Adrenal gland (tissue), 19 donors: ENCODE measurements at places on chromosomes 3 and 15.

DNA sequence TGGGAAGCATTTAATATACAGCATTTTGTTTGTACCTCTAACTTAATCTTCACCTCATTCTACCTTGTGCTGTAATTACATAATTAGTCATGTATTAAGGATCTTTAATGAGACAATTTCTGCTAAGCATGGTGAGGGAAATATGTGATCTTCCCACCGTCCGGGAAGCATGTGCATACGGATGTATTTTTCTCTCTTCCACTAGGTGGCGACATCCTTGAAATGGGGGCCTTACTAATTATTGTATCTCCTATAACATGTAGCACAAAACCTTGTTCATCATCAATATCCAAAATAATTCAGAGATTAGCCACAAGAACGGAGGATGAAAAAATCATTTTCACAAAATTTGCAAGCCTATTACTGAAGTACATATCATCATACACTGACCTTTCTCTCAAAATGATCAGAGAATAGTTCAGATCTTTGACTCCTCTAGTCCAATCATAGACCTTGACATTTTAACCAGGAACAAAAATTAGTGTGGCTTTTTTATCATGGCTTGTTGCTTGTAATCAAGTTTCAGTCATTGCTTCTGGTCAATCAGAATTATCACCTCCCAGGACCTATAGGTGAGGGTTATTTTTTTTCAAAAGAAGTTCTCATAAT, 148.9 kb upstream of the GBE1 start:
- DNase-seq = no peak

- DNase-seq = no peak
Observed at GRCh38 chr3:128996726-128997125, 2.9 kb upstream of the CFAP92 start.

GRCh38 chr15:24943361-24943760, 11.4 kb upstream of the SNRPN start:
- DNase-seq = no peak

DNA sequence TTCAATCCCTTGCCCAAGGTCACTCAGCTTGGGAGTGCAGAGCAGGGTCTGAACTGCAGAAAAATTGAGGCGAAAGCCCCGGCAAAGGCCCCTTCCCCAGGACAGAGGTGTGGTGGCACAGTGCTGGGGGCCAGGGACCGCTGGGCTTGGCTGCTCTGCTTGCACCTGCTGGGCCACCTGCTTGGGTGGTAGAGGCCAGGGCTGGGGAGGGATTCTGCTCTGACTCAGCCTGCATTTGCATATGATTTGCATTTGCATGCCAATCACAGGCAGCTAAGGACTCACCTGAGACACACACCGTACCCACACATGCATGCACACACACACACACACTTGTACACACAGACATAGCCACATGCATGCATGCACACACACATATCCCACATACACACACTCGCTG, 9.9 kb downstream of the GRM2 start:
- DNase-seq = no peak

DNA sequence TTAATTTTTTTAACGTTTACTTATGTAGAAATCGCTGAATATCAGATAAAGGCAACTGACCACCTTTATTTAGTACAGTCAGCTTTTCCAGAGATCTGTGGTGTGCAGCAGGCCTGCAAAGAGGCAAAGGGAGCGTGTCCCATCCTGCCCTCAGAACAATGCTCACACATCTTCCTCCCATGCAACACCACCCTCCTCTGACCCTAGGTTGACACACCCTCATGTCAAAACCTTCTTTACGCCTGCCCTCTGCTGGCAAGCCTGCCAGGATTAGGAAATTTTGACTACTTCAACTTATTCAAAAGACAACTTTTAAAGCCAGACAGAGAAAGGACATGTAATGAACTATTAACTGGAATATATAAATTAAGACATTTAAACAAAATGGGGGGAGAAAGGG, 513.7 kb downstream of the FOXP1 start:
- peak; percentile 73 for DNase-seq

DNA sequence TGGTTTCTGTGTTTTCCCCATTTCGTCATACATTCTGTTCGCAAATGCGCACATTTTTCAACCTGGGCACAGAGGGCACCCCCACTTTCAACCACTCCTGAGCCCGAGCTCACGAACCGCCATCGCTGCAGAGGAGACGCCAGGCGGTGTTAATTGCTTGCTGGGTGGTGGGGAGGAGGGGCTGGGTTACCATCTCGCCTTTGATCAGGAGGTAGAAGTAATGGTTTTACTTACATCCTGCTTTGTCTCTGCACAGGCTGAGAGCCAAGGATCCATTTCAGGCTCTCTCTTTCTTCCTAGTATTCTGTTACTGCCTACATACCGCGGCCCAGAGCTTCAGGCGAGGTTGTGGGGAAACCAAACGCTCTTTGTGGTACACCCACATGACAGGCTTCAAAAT, 177.3 kb upstream of the WNT5A start:
- DNase-seq = no peak

DNA sequence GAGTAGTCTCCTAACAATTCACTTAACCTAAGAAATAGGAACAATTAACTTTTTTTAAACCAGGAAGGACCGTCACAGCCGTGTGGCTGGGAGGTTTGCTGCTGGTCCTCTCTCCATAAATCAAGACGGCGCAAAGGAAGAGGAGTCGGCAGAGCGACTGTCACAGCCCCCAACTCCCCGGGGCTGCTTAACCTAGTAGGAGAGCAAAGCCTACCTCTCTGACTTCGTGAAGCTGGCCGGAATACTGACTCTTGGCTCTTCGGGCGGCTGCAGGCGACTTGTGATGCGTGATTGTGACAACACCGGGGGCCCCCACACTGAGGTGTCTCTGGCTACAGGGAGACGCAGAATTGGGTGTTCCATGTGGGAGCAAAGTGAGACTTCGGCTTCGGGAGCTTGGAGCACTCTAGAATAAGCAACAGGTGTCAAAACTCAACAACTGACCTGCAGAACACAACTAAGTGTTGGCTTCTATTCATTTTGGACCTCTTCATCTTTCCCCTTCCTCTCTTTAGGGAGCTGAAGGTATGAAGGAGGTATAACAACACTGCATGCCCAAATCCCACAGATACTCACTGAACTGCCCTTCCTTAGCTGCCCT, 151.1 kb downstream of the OSBPL10 start:
- DNase-seq = no peak

- no peak for DNase-seq
Observed at GRCh38 chr15:42798802-42799201, 61.9 kb upstream of the CDAN1 start.

- no peak for DNase-seq
Observed at GRCh38 chr3:16529264-16529663, 15.8 kb upstream of the RFTN1 start.

DNA sequence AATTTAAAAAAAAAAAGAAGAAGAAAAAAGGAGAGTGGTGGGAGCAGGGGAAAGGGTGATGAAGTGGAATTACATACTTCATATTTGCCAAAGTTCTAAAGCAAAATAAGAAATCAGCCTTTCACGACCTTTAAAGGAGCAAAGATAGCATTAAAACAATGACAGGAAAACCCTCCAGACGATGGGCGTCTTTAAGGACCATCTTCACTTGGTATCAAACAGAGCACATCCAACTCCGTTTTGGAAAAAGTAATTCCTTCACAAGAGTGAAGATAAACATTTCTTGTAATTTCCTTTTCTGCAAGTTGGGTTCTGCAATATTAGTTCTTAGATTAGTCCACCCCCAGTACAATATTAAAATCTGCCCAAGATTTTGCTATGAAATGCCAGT, 32.8 kb downstream of the FRMD4B start:
- DNase-seq = no peak

DNA sequence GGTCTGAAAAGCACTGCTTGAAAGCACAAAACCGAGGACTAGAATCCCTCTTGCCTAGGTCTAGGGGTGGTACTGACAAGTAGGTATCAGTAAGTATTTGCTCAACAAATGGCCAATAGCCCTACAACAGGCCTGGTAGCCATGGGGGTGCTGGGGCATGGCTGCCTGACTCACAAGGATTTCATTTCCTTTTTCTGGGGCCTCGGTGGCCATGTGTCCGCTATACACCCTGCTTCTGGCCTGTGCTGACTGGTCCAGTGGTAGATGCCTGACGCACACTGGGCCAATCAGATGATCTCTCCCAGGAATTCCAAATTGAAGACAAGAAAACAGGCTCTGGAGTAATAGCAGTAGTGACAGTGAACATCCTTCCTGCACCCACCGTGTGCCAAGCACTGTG, 29.4 kb downstream of the MELTF start:
- DNase-seq = no peak

DNA sequence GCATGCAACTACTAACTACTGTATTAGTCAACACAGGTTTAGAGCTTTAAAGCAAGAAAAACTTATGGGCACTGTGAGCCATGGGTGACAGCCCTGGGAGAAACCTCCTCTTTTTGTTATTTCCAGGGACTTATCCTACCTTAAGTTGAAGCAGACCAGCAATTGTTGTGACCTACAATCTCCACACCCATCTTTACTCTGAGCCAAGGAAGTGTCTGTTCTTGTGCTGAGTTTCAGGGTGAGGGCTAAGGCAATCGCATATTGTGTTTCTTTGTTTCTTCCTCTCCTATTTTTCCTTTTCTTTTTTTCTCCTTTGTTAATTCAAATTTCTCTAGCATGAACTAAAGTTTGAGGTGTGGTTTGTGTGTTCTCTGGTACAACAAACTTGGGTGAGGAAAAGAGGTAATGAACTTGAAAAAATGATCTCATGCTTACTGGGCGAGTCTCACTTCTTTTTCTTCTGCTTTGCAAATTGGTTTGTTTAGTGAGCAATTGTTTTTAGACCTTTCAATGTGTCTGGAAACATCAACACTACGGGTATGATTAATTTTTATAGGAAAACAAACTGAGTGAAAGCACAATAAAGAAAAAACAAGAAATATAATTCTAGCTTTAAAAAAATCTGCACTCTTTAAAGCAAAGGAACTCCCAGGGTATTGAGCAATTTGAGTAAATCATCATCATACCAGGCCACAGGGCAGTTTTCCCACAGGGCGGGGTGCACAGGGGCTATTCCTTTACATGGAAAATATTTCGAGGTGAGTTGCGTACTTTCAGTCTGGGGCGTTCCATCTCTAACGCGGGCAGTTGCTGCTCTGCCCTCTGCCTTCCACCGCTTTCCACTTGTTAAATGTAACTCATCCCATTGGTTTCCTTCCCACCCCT, 2.7 kb downstream of the UPK1B start:
- no peak for DNase-seq

DNA sequence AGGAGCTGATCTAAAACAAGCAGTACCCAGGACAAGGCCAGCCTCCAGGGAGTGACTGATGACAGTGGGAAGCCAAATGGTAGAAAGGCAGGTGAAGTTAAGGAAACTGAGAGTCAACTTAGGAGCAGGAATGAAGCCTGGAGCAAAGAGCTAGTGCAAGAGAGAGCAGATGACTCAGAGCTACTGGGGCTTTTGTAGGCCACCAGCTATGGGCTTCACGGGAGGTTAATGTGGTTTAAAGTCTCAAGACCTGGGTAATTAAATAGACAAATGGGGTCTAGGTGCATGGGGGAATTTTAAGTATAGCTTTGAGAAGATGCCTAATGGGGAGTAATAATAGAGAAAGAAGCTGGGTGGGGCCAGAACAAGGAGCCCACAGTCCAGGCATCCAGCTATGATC, 3.1 kb downstream of the CD86 start:
- DNase-seq = no peak

DNA sequence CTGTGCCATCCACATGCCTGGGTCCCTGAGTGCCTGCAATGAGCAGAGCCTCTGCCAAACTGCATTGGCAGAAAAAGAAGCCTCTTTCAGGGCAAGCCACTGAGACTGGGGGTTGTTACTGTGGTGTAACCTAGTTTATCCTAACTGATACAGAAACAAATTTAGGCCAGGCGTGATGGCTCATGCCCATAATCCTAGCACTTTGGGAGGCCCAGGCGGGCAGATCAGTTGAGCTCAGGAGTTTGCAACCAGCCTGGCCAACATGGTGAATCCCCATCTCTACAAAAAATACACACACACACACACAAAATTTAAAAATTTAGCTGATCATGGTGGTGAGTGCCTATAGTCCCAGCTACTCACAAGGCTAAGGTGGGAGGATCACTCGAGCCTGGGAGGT, 221.6 kb downstream of the TBC1D2B start:
- no peak for DNase-seq

DNA sequence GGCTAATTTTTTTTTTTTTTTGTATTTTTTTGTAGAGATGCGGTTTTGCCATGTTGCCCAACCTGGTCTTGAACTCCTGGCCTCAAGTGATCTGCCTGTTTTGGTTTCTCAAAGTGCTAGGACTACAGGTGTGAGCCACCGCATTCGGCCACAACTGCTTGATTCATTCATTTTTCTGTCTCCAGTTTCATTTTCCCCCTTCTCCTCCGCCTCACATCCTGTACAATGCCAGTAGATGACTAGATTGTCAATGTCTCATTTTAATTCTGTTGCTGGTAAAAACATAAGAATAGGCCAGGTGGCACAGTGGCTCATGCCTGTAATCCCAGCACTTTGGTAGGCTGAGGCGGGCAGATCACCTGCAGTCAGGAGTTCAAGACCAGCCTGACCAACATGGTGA, 12.0 kb upstream of the ZNF592 start:
- DNase-seq = no peak

GRCh38 chr3:45567730-45568172, 26.8 kb upstream of the LIMD1 start:
- no peak for DNase-seq

- no peak for DNase-seq
Observed at GRCh38 chr3:147497286-147497685, 88.1 kb downstream of the ZIC1 start.

DNA sequence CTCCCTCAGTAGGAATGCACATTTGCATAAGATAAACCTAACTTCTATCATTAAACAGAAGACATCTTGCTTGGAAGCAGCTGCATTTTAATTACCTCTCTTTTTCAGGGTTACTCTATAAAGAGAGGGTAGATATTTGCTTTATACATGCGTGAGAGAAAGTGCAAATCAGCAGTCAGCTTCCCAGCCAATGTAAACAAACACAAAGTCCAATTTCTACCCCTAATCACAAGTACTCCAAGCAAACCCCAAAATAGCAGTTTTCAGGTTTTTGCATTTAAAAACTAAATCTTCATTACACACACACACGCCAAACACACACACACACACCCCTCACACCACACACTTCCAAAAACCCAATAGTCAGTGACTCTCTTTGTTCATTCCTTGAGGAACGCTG, 303.9 kb upstream of the ALCAM start:
- no peak for DNase-seq

- DNase-seq = no peak
Observed at GRCh38 chr3:185225523-185225922, 28.3 kb downstream of the EHHADH start.

- DNase-seq = no peak
Observed at GRCh38 chr3:54123003-54123775, 837 bp downstream of the CACNA2D3 start.

GRCh38 chr15:71192816-71193215, 77.5 kb downstream of the THSD4 start:
- DNase-seq = peak; percentile 13

- DNase-seq = no peak
Observed at GRCh38 chr3:140023616-140024530, 88.9 kb downstream of the CLSTN2 start.
